Motor neuron (in vitro differentiated cells): ENCODE measurements at places on chromosomes 11 and 22.

DNA sequence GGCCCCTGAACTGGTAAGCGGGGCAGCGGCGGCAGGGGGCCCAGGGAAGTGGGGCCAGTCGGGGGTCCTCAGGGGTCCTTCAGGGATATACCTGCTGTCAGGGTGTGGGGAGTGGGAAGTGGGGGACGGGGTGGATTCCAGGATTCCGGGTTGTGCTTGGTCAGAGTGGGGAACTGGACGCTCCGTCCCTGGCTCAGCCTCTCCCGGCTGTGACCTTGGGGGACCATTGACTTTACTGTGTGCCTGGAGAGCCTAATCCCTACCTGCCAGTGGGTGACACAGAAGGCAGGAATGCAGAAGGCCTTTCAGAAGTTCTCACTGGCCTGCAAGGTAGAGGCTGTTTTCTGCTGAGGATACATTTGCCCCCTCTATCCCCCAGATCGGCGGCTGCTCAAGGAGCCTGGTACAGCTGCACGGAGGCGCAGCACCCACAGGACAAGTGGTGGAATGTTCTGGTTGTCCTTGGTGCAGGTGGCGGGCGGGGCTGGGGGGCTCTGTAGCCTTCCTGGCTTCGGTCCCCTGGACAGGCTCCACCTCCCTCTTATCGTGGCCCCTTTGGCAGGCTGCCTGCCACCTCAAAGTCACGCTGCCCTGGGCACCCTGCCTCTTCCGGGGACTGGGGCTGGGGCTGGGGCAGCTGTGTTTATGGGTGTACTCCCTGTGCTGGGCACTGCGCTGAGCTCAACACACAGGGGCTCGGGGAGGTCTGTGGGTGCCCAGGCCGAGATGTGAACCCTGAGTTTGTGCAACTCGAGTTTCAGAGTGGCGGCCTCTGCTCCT, 18.4 kb downstream of the KCNQ1 start:
- ATAC-seq = no peak

DNA sequence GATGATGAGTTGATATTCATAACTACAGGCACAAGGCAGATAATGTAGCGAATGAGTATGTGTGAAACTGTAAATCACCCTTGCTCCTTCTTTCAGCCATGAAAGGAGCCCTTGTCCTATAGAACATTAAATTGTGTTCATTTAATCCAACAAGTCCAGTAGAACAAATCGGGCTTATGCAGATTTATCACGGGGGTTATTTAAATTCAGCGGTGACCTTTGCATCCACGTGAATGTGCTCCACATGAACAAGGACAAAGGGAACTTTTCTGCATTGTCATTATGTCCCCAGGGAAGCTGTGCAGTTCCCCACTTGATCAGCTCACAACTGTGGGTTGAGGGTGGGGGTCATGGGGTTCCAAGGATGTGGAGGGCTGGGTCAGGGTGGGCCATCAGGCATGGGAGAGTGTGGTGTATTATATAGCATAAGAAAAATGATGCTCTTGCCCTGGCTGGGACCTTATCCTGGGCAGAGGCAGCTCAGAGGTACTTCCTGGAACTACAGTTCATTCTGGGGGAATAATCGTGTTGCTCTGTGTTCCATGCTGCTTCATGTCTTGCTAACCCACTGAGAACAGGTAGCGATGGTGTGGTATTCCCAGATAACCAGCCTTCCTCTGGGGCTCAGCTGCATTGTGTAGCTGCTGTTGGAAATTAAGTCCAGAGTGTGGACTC, 306.6 kb downstream of the FAT3 start:
- ATAC-seq = no peak

GRCh38 chr11:115765803-115766239, 261.6 kb upstream of the CADM1 start:
- ATAC-seq = peak; percentile 70

DNA sequence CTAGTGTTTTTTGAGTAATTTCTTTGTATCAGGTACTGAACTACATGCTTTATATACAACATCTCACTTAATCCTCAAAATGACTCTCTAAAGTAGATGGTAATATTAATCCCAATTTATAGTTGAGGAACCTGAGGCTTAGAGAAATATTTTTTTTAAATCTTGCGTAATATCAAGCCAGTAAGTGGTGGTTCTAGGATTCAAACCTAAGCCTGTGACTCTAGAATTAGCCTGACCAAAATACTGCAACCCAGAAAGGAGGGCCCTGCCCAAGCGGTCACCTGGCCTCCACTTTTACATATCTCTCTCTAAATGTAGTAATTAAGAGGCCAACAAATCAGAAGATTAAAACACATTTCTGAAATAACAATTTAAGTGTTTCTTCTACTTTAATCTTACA, 28.6 kb downstream of the SLC36A4 start:
- ATAC-seq = no peak

- ATAC-seq = no peak
Observed at GRCh38 chr11:74818283-74818946, 69.8 kb downstream of the RNF169 start.
